ENCODE measurements at places on chromosomes 7 and 10.

DNA sequence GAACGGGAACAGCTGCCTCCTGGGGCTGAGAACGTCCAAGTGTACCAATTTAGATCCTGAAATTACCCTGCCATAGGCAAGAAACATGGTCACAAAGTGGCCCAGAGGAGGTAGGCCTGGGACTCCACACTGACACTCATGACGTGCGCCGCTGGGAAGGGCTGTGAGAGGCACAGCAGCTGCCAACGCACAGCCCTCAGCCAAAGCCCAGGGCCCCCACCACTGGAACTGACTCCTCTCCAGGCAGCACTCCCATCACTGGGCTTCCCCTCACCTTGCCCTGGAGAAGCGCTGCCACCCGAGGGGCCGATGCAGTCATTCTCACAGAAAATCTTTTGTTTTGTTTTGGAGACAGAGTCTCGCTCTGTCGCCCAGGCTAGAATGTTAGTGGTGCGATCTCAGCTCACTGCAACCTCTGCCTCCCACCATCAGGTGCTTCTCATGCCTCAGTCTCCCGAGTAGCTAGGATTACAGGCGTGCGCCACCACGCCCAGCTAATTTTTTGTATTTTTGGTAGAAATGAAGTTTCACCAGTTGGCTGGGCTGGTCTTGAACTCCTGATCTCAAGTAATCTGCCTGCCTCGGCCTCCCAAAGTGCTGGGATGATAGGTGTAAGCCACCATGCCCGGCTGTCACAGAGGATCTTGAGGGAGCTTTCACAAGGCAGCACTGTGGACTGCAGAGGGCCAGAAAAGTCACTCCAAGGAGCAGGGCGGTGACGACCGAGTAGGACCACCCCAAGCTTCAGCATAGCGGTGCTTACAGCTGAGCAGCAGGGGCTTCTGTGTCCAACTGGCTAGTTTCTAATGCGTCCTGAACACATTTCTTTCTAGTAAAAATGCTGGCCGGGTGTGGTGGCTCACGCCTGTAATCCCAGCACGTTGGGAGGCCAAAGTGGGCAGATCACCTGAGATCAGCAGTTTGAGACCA is 13.5 kb downstream of the GUSB start:
- no peak for DNase-seq

- DNase-seq: no peak
Measured at GRCh38 chr10:102291221-102291905, 46.0 kb downstream of the GBF1 start.

DNA sequence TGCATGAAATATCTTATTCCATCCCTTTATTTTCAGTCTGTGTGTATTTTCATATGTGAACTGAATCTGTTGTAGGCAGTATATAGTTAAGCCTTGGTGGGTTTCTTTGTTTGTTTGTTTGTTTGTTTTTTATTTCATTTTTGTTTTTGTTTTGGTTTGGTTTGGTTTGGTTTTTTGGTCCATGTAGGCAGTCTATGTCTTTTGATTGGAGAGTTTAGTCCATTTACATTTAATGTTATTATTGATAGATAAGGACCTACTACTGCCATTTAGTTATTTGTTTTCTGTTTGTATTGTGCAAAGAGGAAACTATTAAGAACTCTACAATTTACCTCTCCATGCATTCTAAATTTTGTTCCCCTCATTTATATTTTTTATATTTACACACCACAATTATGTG is 695.9 kb upstream of the GRM3 start:
- no peak for DNase-seq

DNA sequence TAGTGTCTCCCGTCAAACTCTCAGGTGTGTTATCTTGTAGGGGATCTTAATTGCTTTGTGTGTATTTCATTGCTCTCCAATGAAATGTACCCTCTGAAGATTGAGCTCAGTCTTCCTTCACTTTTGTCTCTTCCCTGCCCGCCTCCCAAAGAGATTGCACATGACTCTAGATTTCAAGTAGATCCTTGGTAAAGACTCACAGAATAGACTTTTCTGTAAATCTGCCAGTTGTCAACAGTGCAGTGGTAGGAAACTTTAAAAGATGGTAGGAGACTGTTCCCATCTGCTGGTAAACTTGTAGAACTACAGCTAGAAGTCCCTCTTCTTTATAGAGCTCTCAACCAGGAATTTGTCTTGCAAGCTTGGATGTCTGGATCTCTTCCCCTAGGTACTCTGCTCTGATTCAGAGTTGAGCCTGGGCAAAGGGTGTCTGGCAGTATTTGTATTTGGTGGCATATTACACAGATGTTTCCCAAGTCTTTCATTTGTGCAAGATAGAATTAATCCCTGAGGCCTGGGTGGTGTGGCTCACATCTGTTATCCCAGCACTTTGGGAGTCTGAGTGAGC is 9.6 kb downstream of the CCL26 start:
- peak; percentile 54 for DNase-seq

GRCh38 chr7:128014811-128015210 is 16.4 kb downstream of the LRRC4 start:
- no peak for DNase-seq

Data from CD4-positive, alpha-beta T cell treated with Interleukin-4 for 4 hours (primary cell).